ENCODE measurements at places on chromosomes 16 and 17. TPM values are rescaled to one million over a fixed set of nuclear protein-coding genes. Genes with fewer than 3 reads are reported as not detected.

Gene GLIS2
- polyA plus RNA-seq, result 17.2 TPM

Gene SOX8
- polyA plus RNA-seq, result 44.8 TPM

Gene KRT12
- not detected for polyA plus RNA-seq

Gene MPV17L
- 2.1 TPM for polyA plus RNA-seq

Gene PRSS53
- polyA plus RNA-seq, result 0.58 TPM

DNA sequence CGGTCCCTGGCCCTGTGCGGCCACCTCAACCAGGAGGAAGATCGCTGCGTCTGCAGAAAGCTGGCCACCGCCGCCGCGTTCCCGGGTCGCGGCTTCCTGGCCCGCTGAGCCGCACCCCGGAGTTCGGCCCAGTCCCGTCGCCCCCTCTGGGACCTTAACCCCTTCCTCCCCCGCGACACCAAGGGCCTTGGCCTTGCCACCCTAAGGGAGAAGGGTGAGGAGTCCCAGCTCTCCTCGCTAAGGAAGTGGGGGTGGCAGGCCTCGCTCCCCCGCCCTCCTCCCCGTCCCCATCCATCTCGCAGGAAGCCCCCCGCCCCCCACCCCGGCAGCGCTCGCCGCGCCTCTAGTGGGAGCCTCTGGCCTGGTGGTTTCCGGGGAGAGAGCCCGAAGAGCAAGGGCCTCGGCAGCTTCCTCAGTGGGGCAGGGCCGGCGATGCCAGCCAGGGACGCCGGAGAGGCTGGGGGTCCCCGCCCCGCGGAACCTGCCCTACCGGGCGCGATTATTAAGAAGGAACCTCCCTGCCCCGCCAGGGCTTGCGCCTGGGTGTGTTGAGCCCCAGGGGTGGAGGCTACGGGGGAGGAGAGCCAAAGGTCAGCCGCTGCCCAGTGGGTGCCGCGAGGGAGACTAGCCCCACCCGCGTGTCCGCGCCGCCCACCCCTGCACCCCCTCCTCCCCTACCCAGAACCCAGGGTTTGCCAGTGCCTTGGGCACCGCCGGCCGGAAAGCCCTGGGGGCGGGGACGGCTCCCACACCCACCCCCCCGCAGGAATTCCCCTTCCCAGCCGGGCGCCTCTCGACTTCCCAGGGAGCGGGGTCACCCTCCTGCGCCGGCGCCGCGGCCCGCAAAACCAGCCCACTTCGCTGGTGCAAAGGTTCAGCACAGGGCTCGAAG lies 6.8 kb downstream of the CBX4 start:
- DNase-seq, result peak; percentile 31

DNA sequence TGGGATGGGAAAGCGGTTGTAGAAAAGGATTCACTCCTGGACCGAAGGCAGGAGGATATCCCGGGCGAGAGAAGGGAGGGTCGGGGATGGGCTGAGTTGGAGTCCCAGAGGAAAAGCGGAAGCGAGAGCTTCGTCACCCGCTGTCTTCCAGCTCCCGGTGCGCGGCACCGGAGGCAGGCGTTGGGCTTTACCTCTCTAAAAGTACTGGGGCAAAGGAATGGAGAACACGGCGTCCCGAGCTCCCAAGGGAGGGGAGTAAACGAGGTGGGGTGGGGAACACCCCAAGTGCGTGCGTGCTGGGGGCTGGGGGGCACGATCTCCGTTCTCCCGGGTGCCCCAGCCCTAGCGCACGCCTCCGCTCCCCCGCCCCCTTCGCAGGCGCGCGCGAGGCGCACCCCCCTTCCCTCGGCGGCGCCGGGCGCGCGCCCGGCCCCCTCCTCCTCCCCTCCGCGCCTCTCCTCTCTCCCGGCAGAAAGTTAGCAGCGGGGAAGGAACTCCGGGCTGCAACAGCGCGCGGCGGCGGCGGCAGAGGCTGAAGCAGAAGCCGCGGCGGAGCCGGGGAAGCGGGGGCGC lies at the start of gene HS3ST4:
TSS of gene HS3ST4 (plus strand) at position 441 of the 573 bp plus-strand sequence.
- DNase-seq, result peak; percentile 76

DNA sequence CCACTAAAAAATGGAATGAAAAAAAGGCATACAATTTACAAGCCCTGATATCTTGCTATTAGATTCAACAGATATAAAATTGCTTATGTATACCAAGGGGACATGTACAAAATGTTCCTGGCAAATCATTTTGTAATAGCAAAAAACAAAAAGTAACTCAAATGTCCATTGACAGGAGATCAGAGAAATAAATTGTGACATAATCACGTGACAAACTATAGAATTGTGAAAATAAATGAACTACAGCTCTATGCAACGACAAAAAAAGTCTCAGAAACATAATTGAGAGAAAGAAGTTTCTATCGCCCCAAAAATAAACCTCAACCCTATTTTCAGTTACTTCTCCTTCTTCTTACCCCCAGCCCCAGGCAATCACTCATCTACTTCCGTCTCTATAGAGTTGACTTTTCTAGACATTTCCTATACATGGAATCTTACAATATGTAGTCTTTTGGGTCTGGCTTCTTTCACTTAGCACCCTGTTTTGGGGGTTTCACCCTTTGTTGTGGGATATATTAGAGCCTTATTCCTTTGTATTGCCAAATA lies 12.1 kb upstream of the ACE start:
- no peak for DNase-seq

DNA sequence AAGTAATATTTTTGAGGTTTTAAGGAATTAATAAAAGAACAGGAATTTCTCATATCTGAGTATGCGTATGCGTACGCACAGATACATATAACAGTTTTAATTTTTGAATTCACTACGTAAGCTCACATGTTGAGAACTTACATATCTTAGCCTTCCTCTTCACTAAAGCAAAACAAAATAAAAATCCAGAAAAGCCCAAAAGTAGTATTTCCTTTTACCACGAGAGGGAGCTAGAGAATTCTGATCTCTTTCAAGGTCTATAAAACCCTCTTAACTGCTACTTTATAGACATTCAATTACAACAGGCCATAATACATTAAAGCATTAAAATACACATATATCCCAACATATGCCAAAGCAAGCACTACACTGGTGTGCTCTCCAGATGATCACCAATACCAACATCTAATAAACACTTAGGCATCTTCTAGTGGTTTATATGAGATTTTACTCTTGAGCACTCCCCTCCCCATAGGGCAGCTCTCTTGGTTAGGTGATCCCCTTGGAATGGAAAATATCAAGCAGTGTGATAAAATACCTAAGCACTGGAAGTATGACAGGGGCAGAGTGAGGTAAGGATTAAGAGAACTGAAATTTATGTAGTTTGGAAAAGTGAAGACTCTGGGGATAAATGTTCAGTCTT lies 94.0 kb downstream of the SKAP1 start:
- DNase-seq, result peak; percentile 87

DNA sequence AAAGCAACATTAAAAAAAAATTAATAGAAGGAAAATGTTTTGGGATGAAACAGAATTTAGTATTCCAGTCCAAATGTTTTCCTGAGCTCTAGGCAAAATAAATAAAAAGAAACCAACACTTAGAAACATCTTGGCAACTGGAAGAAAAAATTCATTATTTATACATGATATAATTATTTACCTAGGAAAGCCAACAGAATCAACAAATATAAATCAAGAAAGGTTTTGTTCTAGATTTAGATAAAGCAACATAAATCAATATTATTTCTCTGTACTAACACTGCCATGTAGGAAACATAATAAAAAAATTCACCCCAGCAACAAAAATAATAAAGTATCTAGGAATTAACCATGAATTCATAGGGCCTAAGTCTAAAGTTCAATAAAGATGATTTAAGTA lies 167.4 kb downstream of the MYO1D start:
- no peak for DNase-seq

DNA sequence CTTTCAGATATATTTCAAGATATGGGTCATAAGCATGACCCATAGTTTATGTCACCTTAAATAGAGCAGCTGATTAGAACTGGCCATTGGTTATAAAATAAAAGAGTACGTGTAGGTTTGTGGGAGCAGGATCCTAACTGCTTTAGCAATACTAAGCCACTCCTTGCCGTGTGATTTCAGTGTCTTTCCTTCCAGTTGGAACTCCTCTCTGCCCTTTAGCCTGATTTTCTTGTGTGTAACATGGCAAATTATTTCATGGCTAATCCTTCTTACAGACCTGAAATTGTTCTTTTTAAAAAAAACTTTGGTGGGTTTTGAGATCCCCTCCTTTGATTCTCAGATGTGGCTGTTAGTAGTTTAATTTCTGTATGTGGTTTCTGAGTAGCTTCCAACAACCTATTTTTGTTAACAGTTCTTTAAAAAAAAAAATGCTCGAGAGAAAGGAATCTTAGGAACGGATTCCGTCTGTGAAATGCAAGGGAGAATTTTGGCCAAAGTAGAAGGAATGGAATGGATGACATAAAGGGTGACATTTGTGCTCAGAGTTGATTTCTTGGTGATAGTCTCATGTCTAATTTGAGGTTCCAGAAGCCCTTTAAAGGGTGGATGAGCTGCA lies 39.9 kb downstream of the DHRS7B start:
- DNase-seq, result no peak

GRCh38 chr17:69287168-69287567 lies 39.8 kb downstream of the ABCA5 start:
- no peak for DNase-seq

- DNase-seq, result peak; percentile 69
These were observed 2.1 kb downstream of the HES7 start for GRCh38 chr17:8121681-8122421.

- DNase-seq, result no peak
These were observed 24.8 kb downstream of the KCNJ12 start for GRCh38 chr17:21400816-21401593.

DNA sequence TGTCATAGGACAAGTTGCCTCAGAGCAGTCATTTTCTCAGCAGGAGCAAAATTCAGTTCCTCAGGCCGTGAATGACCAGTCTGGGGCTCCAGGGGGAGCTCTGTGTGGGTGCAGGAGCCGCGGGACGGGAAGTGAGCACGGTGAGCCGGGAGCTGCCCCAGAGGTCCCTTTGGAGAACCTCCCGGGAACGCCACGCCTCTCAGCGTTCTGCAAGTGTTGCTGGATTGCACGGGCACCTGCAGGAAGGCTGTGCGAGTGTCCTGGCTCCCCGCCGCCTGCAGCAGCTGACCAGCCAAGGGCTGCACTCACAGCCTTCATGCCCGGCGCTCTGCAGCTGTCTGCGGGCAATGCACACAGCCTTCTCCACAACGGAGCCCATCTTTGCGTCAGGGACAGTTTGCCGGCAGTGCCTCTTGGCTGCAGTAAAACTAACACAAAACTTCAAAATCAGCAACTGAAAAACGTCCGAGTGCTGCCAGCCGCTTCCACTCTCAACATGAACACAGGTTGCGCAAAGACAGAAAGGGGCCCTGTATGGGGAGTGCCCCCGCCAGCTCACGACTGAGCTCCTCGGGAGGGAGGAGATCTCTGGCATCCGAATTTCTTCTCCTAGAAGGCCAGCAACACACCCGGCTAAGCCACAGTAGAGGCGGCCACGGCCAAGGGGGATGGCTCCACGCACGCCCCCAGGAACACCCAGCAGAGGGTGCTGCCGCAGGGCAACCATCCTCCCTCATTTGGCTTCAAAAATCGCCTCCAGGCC lies 16.0 kb downstream of the NDUFAF8 start:
- DNase-seq, result peak; percentile 71

GRCh38 chr17:63998050-63998720 lies at the start of gene PRR29:
Gene PRR29, plus strand, starts transcription at chr17:63998351. Its CDS starts 14 bp downstream, at chr17:63998365.
- peak; percentile 73 for DNase-seq

DNA sequence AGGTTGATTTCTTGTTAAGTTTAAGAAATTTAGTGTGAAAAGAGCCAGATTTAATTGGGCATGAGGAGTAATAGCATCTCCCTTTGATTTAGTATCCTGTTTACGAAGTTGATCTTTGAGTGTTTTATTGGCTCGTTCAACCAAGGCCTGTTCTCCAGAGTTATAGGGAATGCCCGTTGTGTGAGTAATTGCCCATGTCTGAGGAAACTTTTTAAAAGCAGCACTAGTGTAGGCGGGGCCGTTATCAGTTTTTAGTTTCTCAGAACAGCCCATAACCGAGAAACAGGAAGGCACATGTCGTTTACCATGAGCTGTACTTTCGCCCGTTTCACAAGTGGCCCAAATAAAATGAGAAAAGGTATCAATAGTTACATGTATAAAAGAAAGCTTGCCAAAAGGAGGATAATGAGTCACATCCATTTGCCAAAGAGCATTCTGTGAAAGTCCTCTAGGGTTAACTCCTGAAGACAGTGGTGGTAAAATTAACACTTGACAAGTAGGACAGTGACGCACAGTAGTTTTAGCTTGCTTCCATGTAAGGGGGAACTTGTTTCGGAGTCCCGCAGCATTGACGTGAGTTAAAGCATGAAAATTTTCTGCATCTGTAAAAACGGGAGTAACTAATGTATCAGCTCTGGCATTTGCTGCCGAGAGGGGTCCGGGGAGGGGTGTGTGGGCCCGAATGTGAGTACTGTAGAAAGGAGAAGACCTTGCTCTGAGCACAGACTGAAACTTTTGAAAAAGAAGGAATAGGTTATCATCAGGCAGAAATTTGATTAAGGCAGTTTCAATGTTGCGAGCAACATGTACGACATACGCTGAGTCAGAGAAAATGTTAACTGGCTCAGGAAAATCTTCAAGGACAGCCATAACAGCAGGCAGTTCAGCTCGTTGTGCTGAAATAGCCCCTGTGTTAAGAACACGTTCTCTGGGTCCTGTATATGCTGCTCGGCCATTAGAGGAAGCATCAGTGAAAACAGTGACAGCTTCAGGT lies 18.5 kb upstream of the KCTD5 start:
- no peak for DNase-seq

GRCh38 chr17:19010729-19011505 lies 6.4 kb upstream of the FAM83G start:
- DNase-seq, result no peak

DNA sequence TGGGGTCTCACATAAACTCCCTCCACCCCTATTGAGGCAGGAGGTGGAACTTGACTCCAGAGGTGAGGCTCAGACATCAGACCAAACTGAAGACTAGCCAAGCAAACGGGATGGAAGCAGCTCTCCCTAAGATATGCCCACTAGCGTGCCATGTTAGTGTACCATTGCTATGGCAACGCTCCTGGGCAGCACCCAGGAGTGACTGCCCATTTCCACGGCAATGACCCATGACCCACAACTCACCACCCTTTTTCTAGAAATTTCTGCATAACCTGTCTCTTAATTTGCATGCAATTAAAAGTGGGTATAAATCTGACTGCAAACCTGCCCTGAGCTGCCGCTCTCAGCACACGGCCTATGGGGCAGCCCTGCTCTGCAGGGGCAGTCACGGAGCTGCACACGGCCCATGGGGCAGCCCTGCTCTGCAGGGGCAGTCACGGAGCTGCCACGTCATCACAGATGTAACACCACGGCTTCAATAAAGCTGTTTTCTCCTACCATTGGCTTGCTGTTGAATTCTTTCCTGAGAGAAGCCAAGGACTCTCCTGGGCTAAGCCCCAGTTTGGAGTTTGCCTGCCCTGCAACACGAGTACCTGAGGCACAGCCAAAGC lies 164.3 kb downstream of the RBFOX3 start:
- DNase-seq, result peak; percentile 16

All from brain (organoid and tissue), 16 donors.